Stimulated activated CD4-positive, alpha-beta T cell treated with anti-CD3 and anti-CD28 coated beads, TNF-alpha, amount 100 ng/mL, for 4 hours (primary cell): ENCODE measurements at places on chromosomes 1 and 21.

- no peak for DNase-seq
Observed at GRCh38 chr1:116493484-116494352, 77.1 kb downstream of the CD58 start.

- DNase-seq: no peak
Observed at GRCh38 chr1:216617081-216617875, 106.0 kb downstream of the ESRRG start.

DNA sequence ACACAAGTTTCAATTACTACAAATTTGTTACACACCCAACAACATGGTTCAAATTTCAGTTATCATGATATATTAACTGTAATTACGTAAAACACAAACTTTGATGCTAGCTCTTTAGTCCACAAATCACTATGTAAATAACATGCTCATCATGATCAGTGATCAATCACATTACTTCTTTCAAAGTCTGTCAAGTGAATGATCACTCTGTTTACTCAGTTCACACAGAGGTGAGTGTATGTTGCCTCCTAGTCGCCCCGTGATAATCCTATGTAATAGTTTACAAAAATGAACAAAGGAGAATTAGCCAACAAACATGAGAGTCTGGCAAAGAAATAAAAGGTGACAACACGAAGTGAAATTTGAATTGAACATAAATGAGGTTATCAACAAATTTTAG is 14.3 kb downstream of the EDEM3 start:
- no peak for DNase-seq

DNA sequence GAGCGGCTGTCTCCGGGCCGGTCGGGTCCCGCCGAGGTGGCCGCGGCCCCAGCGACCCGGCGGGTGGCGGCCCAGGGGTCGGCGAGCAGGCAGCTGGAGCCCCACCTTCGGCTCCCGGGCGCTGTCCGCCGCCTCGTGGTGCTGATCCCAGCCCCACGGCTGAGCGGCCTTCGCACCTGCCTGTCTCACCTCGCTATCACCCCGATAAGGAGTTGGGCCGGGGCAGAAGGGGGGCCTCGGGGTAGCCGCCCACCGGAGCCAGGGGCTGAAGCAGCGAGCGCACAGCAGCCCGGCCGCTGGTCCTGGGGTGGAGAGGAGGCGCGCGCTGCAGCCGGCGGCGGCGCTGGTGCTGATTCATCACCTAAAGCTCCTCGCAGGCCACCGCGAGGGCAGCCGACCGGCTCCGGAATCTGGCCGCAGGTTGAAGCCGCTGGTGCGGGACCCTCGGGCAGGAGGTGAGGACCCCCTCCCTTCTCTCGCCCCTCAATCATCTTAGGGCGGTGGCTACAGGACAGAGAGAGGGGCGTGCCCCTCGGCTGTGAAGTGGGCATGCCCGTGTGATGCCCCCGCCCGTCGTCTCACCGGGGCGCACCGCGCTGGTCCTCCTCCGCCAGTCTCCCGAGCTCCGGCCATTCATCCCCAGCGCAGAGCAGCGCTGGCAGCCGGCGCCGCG is 575 bp downstream of the TRIM67 start:
- DNase-seq: no peak

- DNase-seq: no peak
Observed at GRCh38 chr1:36446271-36446670, 4.0 kb downstream of the OSCP1 start.

DNA sequence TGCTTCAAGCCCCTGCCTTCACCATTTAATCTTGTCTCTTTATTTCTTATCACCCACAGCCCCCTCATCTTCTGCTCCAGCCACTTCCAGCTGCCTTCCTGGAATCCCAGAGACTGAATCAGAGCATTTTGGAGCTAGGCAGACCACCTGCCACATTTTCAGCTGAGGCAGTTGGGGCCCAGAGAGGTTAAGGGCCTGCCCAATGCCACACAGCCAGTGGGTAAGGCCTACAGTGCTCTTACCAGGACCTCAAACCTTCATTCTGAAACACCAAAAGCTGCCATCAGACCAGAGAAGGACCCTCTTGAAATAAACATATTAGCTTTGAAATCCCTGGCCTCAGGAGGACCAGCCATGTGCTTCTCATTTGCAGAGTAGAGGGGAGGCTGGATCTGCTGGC is 17.6 kb upstream of the SLC6A17 start:
- no peak for DNase-seq

DNA sequence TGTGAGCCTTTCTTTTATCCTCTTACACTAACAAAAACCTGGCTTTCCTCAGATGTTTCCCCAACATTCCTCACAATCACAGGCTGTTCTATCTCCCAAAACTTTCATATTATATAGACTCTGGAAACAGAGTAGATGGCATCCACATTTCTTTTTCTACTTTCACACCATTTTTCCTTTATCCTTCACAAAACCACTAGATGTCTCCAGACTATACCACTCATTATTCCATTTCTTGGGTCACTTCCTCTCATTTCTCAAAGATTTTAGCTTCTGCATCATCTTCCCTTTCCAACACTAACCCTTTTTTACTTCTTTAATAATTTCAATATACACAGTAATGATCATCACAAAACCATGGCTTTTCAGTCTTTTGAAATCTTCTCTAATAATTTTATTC is 286.0 kb upstream of the DEPDC1 start:
- no peak for DNase-seq
